NCI-H1048 (cell line): ENCODE measurements at places on chromosomes 1 and 21.

DNA sequence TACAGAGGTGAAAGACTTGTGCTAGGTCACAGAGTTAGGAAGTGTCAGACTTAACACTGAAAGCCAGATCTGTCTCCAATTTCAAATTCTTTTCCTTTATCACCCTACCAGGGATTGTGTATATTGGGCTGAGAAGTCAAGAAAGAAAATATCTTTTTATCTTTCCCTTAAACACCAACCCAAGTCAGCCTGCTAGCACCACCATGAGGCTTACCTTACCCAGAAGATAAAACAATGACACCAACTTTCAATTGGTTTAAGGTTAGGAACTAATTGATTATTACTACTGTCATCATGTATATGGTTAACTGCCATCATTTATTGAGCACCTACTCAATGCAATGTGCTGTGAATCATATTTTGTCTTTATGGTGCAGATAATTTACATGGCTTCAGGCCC lies 178.9 kb upstream of the FOXD3 start:
- DNase-seq = no peak

DNA sequence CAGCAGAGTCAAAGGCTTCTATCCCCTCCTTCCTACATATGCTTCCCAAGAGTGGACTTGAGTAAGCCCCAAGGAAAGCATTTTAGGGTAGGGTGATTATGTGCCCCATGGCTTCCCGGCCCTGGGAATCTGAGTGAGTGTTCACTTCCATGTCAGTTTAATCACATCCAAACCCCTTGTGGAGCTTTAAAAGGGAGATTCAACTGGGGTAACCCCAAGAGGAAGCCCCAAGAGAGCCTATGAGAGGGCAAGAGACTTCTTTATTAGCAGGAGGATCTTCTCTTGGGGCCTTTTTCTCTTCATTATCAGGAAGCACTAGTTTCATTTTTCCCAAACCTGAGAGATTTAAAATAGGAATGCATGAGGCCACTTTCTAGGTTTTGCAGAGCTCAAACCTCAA lies 97.0 kb upstream of the IRF2BP2 start:
- no peak for DNase-seq

- no peak for DNase-seq
Measured at GRCh38 chr1:202844935-202845334, 34.2 kb downstream of the PCAT6 start.

GRCh38 chr1:205284420-205285144 lies 37.0 kb downstream of the NUAK2 start:
- DNase-seq = no peak

DNA sequence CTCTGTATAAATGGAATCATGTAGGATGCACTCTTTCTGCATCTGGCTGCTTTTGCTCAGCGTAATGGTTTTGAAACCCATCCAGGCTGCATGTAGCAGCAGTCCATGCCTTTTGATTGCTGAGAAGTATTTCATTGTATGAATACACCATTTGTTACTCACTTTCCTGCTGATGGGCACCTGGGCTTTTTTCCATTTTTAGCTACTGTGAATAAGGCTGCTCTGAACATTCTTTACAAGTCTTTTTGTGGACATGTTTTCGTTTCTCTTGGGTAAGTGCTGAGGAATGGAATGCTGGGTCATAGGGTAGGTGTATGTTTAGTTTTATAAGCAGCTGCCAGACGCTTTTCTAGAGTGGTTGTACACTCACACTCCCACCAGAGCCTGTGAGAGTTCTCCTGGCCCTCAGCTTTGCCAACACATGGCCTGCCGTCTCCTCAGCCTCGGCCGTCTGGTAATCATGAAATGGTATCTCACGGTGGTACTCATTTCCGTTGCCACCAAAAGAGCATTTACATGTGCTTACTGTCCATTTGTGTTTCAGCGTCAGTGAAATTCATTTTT lies 22.7 kb downstream of the SLX9 start:
- DNase-seq = no peak

- no peak for DNase-seq
Measured at GRCh38 chr1:90127288-90127953, 132.5 kb downstream of the ZNF326 start.

- no peak for DNase-seq
Measured at GRCh38 chr21:44304877-44305293, 5.0 kb downstream of the PFKL start.

DNA sequence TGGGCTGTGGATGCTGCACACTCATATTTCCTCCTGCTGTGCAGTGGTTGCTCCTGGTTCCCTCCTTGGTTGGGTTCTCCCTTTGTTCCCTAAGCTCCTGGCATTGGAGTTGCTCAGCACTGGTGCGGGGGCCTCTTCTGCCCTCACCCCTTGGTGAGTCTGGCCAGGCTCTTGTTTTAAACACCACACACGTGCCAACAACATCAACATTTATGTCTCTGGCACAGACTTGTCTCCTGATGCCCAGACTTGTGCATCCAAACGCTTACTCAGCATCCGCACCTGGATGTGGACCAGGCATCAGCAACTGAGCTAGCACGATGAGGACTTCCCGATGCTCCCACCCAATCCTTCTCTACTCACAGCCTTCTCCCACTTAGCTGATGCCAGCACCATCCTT lies 627.6 kb downstream of the NPHP4 start:
- DNase-seq = no peak

DNA sequence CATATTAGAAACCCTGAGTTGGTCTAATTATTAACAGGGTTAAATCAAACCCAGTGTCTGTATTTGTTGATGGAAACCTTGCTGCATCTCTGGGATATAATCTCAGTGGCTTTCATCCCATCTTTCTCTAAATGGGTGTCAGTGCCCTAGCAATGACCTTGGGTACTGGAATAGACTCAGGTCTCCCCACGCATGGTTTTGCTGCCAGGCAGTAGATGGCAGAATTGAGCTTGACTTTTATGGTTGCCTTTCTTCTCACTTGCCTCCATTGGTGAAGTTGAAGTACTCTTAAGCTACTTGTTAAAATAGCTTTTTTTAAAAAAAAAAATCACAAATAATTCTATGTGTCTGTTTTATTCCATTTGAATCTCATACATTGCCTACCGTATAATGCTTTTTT lies 81.8 kb upstream of the HMCN1 start:
- no peak for DNase-seq
